ENCODE measurements at places on chromosomes 3 and 15. TPM values are rescaled to one million over a fixed set of nuclear protein-coding genes. Genes with fewer than 3 reads are reported as not detected.
A peak's percentile ranks its signal among the peaks of the same experiment; 100 is the strongest.

TRIM42 gene
- not detected for total RNA-seq

GASK1A gene
- not detected for total RNA-seq

CHRNA5 gene
- 1.6 TPM for total RNA-seq

CELSR3 gene
- 9.6 TPM for total RNA-seq

- peaks cover 35% of the 10 kb centered on the region for H3K4me1 ChIP-seq
- peak overlapping the region; percentile 18 for H3K27ac ChIP-seq
- no peaks in the 10 kb centered on the region for H3K36me3 ChIP-seq
Observed at GRCh38 chr3:42159706-42160472, 68.7 kb downstream of the TRAK1 start.

DNA sequence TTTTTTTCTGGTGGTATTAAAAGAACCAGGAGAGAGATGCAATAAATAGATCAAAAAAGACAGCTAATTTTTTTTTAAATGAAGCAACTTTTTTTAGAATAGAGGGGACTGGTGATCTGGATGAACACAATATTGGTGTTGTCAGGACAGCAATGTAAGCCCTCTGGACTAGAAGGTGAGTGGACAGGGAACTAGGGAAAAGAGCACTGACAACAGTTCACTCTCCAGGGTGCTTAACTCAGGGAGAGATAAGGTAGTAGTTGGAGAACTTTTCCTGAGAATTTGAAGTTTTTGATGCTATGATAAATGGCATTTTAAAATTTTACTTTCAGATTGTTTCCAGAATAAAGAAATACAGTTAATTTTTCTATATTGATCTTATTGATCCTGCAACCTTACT is 158.3 kb upstream of the STAC start:
- no peaks in the 10 kb centered on the region for H3K27me3 ChIP-seq
- no peak for DNase-seq
- no peak overlapping the region for H3K4me3 ChIP-seq
- H3K36me3 ChIP-seq = no peaks in the 10 kb centered on the region
- H3K27ac ChIP-seq = no peak overlapping the region
- H3K4me1 ChIP-seq = peaks cover 5% of the 10 kb centered on the region

DNA sequence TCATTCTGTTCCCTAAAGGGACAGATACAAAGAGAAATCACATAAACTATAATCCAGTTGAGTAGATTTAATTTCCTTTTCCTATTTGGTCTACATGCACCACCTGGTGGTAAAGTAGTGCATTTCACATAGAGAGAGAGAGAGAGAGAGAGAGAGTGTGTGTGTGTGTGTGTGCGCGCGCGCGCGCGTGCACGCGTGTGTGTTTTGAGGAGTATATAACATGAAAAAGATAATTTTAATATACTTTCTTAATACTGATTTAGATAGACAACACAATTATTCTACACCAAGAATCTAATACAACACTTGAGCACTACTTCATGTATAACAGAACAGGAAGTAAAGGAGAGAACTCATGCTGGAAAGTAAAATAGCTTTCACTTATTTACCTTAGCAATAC is 1.1 kb upstream of the FGF7 start:
- no peaks in the 10 kb centered on the region for H3K36me3 ChIP-seq
- no peak overlapping the region for H3K27ac ChIP-seq
- no peak overlapping the region for H3K4me3 ChIP-seq
- H3K4me1 ChIP-seq = peaks cover 8% of the 10 kb centered on the region

GRCh38 chr3:193805448-193805847 is 212.4 kb downstream of the OPA1 start:
- peaks cover 2% of the 10 kb centered on the region for H3K36me3 ChIP-seq
- H3K4me1 ChIP-seq = peaks cover 11% of the 10 kb centered on the region
- H3K27ac ChIP-seq = peak overlapping the region; percentile 60
- H3K4me3 ChIP-seq = no peak overlapping the region
- H3K27me3 ChIP-seq = peaks cover 57% of the 10 kb centered on the region

DNA sequence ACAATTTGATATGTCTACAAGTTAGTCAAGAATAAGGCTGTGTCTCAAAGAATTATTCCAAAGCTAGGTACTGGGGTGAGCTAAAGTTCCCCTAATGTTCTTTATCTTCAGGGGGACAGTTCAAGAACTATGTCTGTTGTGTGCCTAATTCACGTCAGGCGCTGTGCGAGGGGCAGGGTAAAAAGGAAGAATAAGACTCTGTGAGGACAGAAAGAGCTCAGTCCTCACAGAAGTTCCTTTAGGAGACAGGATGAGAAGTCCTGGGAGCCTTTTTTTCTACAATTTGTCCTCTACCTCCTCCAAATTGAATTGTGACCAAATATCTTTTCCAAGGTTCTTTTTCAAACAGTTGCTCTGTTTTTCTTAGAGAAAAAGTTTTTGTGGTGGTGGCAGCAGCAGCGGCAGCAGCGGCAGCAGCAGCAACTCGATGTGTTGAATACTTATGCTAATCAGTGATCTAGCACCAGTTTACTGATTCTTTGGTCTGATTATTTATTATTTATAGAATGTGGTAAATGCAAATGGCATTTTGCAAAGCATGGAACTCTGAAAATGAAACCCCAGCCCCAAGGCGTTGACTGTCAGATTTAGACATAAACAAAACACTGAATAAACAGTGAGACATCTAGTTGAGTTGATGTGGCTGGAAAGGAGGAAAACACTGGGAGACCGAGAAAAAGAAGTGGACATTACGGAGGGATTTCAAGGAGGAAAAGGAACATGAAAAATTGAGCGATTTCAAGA is 88.6 kb downstream of the GTPBP8 start:
- H3K4me3 ChIP-seq = peak overlapping the region; percentile 60
- H3K27ac ChIP-seq = peak overlapping the region; percentile 47
- no peaks in the 10 kb centered on the region for H3K36me3 ChIP-seq
- DNase-seq = no peak
- peaks cover 12% of the 10 kb centered on the region for H3K4me1 ChIP-seq
- H3K27me3 ChIP-seq = no peaks in the 10 kb centered on the region

GRCh38 chr3:25046911-25047771 is 380.9 kb upstream of the RARB start:
- no peak for DNase-seq
- peaks cover 48% of the 10 kb centered on the region for H3K4me1 ChIP-seq
- no peaks in the 10 kb centered on the region for H3K27me3 ChIP-seq
- no peaks in the 10 kb centered on the region for H3K36me3 ChIP-seq
- H3K27ac ChIP-seq = no peak overlapping the region
